Islet precursor cell (in vitro differentiated cells): ENCODE measurements at places on chromosomes 3 and 15.

- peak; percentile 84 for DNase-seq
These were observed 12.4 kb upstream of the CEP152 start for GRCh38 chr15:48823237-48823636.

GRCh38 chr15:85010386-85011159 is 28.9 kb downstream of the PDE8A start:
- no peak for DNase-seq

- no peak for DNase-seq
These were observed 37.8 kb upstream of the SIAH2 start for GRCh38 chr3:150800722-150801121.

- peak; percentile 78 for DNase-seq
These were observed 400.8 kb upstream of the PROK2 start for GRCh38 chr3:72185549-72186399.

DNA sequence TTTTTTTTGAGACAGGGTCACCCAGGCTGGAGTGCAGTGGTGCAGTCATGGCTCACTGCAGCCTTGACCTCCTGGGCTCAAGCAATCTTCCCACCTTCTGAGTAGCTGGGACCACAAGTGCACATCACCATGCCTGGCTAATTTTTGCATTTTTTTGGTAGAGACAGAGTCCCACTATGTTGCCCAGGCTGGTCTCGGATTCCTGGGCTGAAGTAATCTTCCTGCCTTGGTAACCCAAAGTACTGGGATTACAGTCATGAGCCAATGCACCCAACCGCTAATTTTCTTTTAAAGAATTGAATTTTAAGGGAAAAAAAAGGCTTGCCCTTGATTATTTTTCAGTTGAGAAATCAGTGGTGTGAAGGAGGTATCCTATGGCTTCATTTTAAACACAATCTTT is 334.0 kb downstream of the SOX2 start:
- no peak for DNase-seq

- peak; percentile 75 for DNase-seq
These were observed at the start of gene CADPS for GRCh38 chr3:62874711-62875557. CADPS (minus strand) TSS chr3:62875416; CDS start chr3:62875029, 387 bp downstream.

DNA sequence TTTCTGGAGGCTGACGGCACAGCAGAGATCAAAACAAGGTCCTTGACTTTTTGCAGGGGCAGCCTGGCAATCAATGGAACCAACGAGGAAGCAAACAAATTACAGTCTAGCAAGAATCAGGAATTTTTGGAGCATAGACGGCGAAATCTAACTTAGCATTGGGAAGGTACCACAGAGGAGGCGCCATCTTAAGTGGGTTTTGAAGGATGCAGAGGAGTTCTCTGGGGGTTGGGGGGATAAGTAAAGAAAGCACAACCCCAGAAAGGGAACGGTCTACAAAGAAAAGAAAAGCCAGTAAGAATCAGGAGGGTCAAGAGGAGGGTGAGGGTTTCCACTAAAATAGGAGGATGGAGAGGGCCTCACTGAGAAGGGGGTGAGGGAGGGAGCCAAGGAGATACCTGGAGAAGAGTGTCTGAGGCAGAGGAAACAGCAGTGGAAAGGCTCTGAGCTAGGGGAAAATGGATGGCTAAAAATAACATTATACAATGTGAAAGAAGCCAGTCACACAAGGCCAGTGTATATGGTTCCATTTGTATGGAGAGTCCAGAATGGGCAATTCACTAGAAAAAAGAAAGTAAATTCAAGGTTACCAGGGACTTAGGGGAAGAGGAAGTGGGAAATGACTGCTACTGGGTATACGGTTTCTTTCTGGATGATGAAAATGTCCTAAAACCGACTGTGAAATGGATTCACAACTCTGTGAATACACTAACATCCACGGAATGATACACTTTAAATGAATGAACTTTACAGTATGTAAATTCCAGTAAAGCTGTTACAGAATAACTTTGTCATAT is 25.2 kb upstream of the IQSEC1 start:
- DNase-seq = no peak

DNA sequence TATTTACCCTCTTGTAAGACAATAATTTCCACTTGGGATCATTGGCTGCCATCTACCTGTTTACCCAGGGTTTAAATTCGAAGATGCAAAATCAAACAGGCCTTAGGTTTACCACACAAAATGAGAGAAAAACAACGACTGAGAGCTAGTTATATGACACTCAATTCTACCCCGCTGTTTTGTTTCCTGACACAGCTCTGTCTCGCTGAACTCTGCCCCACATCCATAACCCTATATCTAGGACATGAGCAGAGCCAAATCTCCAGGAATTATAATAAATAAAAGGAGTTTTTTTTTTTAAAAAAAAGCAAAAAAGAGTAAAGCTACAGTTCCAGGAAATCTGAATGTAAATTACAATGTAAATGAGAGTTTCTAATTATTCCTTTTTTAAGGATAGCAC is 165.4 kb upstream of the NR2F2 start:
- no peak for DNase-seq

- no peak for DNase-seq
These were observed 112.4 kb upstream of the GOLGA8J start for GRCh38 chr15:29970402-29970695.

DNA sequence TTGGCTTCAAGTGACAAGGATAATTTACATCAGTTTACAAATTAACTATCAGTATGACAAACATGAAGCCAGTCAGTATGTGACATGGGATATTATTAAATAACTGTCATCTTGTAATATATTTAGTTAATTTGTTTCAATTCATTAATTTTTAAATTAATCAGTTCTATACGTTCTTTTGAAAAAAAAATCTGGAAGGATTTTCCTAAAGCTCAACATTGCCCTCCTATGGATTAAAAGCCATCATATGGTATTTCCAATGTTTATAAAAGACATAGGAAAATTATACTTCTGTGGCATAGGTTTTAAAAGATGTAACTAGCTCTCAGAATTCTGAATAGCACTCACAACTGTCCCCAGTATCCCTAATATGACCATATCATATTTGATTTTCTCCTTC is 134.4 kb downstream of the PLOD2 start:
- no peak for DNase-seq

GRCh38 chr3:5729852-5730251 is 542.3 kb downstream of the EDEM1 start:
- DNase-seq = no peak

DNA sequence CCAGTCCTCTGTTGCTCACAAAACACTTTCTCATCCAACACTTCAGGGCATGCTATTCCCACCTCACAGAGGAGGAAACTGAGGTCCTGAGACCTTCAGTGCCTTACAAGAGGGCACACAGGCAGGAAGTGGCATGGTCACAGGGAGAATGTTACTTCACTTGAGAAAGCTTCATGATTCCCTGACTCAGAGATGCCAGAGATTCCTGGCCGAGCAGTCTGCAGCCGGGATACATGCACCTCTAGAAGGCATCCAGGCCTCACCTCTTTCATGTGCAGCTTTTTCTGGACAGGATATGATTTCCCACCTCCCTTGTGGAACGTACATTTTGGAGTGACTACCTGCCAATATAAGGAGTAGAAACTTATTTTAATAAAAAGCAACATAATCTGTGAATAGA is 2.8 kb upstream of the SST start:
- peak; percentile 83 for DNase-seq

GRCh38 chr3:46599590-46599989 is 12.7 kb upstream of the FAM240A start:
- DNase-seq = no peak

- no peak for DNase-seq
These were observed 1.1 kb upstream of the C15orf62 start for GRCh38 chr15:40768521-40769273.

DNA sequence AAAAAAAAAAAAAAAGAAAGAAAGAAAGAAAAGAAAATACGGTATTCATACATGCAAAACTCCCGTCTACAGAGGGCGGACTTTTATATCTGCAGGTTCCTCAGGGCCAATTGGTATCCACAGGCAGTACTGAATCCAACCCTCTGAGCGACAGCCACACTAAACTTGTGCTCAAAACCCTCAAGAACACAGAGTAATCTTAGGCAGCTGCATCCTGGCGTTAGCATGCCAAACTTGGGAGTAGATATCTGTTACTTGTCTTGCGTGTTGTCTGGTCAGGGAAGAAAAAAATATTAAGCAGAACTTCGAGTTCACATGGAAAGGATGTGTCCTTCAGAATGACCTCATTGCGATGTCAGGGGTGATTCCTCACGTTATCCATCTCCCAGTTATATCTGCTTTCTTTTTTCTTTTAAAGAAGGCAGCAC is 12.8 kb downstream of the SNAP23 start:
- no peak for DNase-seq

DNA sequence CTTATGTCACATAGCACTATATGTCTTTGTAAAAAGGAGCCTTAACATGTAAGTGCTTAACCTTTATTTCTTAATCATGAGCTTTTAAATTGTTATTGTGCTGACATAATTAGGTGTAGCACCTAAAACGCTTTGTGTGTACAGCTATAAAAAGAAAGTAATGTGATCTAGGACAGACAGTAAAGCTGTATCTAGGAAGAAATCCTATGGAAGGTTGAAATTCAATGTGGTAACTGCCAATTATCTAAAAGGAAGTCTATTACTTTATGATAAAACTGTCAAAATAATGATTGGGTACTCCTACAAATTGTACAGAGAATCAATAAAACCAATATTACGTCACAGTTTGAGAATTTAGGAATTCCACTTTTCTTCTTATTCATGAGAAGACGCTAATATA is 87.9 kb downstream of the CDIN1 start:
- no peak for DNase-seq
